T-helper 22 cell (primary cell): ENCODE measurements at places on chromosomes 5 and 9.

- no peak for DNase-seq
Measured at GRCh38 chr5:955886-956761, 52.5 kb upstream of the NKD2 start.

DNA sequence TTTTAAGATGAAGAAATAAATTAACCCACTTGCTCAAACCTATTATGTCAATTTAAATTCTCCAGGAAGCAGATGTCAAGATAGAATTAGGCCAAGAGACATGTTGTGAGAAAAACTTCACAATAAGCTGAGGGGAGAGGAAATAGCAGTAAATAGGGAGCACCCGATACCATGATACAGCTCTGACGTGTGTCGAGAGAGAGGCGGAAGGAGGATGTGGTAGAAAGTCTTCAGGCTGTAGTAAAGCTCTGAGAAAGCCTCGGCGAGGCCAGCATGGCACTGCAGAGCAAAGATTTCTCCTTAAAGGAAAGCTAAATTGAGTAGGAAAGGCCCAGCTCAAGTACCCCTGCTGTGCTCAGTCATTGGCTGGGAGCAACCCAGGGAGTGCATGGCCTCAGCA is 6.0 kb upstream of the PUM3 start:
- DNase-seq, result no peak

DNA sequence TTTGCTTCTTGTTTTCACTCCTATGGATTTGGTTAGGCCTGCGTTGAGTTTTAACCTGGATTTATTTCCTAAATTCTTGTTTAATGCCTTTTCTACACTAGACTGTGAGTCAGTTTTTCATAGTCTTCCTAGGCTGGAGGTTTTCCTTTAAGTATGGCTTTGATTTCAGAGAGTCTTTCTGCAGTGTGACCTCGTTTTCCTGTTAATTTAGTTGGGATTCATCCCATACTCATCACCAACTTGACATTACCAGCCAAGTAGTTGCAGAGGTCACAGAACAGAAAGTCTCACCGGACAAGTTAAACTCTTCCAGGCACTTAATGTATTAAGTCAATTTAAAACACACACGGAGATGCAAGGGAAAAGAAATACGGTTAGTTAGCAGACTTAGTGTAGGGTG is 29.7 kb upstream of the AUH start:
- DNase-seq, result no peak

- no peak for DNase-seq
Measured at GRCh38 chr9:127919253-127919815, 2.5 kb upstream of the ST6GALNAC4 start.

DNA sequence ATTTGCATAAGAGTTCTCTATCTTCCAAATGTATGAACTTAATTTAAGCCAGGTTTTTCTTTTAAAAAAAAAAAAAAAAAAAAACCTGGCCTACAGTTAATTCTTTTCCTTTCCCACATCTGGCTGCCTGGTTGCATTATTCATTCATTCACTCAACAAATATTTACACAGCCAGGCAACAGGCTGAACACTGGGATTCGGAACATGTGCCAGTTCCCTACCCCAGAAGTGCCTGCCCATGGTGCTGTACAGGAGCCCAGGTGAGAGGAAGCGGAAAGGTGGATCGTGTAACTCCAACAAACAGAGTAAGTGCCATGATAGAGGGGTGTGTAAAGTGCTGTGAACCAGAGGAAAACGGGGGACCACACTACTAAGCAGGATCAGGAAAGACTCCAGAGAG is 93.6 kb downstream of the CDK5RAP2 start:
- DNase-seq, result no peak

GRCh38 chr9:85942913-85943709 is 2.2 kb downstream of the NAA35 start:
- no peak for DNase-seq

- DNase-seq, result no peak
Measured at GRCh38 chr9:94156348-94157049, 72.2 kb downstream of the PTPDC1 start.
